NCI-H345 (cell line): ENCODE measurements at places on chromosomes 4 and X.

GRCh38 chr4:67131224-67131623 lies 414.1 kb downstream of the CENPC start:
- no peak for DNase-seq

DNA sequence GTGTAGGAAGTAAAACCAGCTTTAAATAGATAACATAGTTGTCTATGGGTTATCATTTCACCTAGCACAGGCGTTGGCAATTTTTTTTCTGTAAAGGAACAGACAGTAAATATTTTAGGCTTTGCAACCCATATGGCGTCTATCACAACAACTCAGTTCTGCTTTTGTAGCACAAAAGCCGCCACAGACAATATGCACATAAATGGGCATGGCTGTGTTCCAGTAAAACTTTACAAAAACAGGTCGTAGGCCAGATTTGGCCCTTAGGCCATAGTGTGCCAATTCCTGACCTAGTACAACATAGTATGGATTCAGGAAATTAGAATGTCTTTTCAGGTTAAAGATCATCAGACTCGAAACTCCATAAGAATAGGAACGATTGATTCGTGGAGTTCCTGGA lies 265.3 kb upstream of the GK2 start:
- DNase-seq: no peak

GRCh38 chr4:76615999-76616398 lies 181.0 kb downstream of the SHROOM3 start:
- DNase-seq: no peak

- no peak for DNase-seq
Measured at GRCh38 chr4:74997948-74998729, 65.2 kb downstream of the PARM1 start.

DNA sequence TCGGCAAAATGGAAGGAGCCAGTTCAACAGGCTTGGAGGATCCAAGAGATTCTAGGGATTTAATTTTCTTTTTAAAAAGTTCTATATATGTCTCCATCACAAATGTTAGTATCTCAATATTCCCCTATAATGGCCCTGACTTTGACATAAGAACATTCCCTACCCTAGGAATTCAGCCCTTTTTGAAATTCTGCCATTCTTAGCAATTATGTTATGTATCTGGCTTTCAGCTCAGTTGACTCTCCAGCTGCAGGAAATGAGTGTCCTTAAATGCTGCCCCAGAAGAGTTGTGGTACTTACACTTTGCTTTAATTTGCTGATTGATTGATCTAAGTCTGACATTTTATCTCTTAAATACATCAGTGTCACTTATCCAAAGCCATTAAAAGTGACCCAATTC lies 1454.3 kb downstream of the FSTL5 start:
- DNase-seq: no peak

GRCh38 chrX:12405306-12405705 lies 267.0 kb downstream of the FRMPD4 start:
- DNase-seq: no peak

DNA sequence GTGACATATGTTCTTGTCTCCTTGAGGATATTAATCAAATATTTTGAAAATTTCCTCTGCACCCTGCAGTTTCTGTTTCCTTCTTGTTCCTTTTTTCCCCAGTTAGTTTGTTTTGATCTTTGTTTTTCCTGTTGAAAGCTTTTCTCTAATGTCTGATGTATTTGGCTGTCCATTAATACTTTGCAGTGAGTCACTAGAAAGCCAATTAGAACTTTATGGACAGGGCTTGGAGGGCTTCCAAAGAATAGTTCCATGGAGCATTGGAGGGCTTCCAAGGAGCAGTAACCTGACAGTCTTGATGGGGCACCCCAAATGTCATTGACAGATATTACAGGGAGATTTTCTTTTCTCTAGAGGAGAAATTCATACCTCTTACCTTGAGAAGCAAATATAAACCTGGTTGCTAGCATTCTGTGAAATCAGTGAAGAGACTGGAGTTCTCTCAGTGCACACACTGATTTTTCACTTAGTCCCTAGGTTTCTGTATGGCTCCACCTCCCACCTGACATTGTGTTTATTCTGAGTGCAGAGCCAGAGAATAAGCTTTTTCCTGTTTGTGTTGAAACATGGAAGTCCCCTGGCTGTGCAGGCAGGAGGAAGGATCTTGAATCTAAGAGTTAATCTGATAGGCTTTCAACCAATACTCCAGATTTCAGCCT lies 26.5 kb downstream of the SPARCL1 start:
- DNase-seq: no peak

DNA sequence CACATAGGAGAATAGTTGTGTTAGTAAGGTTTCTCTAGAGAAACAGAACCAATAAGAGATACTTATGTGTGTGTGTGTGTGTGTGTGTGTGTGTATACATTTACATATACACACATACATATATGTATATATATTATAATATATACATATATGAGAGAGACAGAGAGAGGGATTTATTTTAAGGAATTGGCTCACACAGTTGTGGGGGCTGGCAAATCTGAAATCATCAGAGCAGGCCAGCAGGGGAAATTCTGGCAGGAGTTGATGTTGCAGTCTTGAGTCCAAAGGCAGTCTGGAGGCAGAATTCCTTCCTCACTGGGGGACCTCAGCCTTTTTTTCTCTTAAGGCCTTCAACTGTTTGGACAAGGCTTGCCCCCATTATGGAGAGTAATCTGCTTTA lies 38.6 kb upstream of the NHS start:
- no peak for DNase-seq

DNA sequence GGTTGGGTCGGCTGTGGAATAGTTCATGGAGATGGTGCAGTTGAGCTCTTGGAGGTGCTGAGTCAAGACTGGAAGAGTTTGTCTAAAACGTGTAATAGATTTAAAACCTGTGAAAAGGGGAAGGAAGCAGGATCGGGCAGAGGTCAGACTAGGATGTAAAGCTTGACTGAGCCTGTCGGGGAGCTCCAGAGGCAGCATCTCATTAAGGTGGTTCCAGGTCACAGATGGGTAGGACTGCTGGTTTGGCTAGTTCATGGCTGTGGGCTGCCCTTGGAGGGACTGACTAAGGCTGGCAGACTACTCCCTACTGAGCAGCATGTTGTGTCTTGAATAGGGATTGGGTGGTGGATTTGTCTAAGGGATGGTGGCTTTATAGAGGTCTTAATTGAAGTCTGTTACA lies 28.4 kb upstream of the WDR1 start:
- no peak for DNase-seq

DNA sequence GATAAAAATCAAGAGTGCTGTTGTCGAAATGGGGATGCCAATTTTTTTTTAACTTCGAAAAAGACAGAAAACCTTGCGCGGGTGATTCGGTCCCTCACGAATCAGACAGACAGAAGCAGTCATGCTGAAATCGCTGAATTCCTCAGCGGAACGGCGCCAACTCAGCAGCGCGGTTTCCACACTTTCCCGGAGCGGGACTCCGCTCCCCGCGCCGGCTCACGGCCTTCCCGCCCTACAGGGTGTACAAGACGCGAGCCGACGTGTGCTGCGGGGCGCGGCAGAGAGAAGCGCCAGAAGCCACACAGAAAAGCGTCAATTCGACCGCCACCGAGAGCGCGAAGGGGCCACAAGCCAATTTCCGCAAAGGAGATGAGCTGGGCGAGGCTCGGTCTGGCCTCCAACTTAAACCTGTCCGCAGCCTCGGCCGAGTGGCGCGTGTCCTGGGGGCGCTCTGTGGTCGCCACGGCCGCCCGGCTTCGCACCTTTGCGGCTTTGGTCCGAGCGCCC lies 1.3 kb downstream of the NEXMIF start:
- DNase-seq: peak; percentile 40

DNA sequence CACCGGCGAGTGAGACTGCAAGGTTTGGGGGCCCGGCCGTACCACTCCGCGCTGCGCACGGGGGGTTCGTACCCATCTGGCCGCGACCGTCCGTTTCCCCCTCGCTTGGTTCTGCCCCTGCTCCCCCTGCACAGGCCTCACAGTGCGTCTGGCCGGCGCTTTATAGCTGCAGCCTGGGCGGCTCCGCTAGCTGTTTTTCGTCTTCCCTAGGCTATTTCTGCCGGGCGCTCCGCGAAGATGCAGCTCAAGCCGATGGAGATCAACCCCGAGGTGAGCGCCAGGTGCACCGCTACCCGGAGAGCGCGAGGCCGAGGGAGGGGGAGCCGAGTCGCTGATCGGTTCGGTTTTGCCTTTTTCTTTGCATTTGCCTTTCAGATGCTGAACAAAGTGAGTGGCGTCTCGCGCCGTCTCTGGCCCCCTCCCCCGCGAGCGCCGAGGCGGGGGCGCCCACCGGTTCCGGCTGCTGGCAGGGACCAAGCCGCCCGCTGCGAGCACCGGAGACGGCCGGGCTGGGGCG lies at the start of gene UCHL1:
TSS of gene UCHL1 (plus strand) at position 189 of the 517 bp plus-strand sequence. CDS start at position 238, 49 bp downstream.
- peak; percentile 93 for DNase-seq

GRCh38 chr4:2083116-2083825 lies 24.1 kb downstream of the NAT8L start:
- no peak for DNase-seq

DNA sequence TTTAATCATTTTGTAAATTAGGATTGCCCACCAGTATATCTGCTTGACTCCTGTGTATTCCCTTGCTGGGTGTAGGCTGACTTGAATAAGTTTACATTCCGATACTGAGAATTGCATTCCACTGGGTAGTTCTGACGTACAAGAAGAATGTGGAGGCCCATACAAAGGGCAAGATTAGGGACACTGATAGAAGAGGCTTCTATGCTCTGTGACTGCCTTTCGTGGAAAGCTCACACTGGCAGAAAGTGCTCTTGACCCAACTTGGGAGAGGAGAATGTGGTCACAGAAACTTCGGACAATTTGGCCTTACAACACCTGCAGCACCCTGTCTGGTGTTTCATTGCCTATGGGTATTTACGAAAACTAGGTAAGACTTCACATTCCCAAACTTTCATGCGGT lies 126.3 kb downstream of the RAPGEF2 start:
- no peak for DNase-seq

DNA sequence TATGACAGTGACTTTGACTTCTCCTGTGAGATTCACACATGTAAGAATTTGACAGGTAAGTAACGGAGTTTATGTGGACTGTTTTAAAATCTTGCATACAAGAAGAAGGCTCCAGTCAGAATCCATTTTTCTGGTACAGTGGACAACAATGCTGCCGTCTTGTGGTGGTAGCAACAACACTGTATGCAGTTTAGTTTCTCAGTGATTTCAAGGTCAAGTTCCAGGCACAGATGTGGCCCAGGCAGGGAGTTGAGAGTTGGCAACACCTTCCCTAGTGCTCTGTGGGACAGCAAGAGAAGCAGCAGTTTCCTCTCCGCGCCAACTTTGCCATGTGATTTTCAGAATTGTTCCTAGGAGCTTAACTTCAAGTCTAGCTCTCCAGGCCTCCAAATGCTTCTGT lies 56.0 kb upstream of the STPG2 start:
- no peak for DNase-seq

DNA sequence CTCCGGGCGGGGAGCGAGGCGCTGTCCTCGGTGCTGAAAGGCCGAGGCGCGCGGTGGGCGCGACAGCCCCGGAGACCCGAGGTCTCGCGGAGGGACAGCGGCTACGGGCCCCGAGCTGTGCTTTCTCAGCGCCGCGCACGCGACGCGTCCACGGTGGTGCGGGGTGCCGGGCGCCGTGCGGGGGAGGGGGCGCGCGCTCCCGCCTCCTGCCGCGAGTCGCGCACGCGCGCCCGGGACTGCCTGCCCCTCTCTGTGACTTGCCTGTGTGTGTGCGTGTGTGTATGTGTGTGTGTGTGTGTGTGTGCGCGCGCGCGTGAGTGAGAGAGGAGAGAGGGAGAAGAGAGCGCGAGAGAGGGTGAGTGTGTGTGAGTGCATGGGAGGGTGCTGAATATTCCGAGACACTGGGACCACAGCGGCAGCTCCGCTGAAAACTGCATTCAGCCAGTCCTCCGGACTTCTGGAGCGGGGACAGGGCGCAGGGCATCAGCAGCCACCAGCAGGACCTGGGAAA lies at the start of gene GRIA2:
TSS of gene GRIA2 (plus strand) at position 358 of the 511 bp plus-strand sequence. CDS start 315 bp downstream, outside the sequence.
- peak; percentile 72 for DNase-seq

- no peak for DNase-seq
Measured at GRCh38 chr4:72084587-72085011, 52.8 kb downstream of the NPFFR2 start.

GRCh38 chr4:15003401-15003890 lies 1.2 kb downstream of the CPEB2 start:
- peak; percentile 16 for DNase-seq

DNA sequence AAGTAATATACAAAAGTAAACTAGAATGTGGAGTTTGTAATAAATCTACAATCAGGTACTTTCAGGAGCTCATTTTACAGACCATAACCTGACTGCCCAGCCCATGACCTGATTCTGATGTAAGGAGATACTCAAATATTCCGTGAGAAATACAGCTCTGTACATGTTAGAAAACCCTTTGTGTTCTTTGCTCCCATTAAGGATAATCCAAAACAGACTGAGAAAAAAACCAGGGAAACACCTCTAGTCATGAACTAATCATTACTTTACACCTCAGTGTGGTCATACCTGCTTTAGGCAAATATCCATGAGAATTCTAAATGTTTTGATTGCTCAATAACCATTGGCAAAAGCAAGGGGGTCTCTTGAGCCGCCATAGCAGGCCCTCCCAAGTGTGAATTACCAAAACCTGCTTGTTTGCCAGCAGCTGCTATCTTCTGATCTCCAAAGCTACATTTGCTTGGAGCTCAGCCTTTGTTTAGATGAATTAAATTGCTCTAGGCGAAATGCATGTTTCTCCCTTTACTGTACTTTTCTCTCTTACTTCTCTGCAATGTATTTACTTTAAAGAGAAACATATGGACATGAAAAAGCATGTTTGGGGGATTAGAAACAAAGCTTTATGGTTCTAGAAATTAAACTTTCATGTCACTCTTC lies 79.1 kb downstream of the ANKRD50 start:
- no peak for DNase-seq

GRCh38 chr4:98530572-98530971 lies 127.8 kb downstream of the TSPAN5 start:
- DNase-seq: no peak

DNA sequence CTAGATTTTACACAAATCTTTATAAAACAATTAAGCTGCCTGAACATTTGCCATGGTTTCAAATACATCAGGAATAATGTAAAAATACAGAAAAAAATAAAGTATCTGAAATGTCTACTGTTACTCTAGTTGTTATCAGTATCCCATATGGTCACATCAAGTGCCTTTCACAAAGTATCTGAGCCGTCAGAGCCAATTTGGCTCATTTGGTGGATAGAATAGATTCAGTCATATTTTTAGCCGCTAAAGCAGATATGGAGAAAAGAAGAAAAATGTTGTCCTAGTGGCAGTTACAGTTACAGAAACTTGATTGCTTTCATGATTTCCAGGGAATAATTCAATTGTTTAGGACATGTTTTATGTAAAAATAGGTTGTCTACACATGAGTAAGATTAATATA lies 641.1 kb downstream of the RAPGEF2 start:
- DNase-seq: no peak

GRCh38 chrX:18351784-18352183 lies 2.7 kb downstream of the SCML2 start:
- DNase-seq: no peak

DNA sequence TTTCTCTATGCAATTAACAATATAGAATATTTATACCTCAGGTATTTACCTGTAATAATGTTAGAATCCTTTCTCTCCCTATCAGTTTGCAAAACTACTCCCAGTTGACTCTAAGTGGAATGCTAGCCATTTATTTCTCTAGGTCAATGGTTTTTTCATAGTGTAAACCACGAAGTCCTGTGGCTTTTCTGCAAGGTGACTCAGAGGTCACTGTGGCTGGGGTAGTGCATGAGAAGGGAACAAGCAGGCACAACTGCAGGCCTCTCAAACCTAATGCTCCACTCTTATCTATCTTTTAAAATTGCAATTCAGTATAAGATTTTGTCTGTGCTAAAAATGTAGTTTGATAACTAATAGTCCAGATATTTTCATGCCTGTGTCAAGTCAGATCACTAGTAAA lies 159.4 kb downstream of the ANTXR2 start:
- no peak for DNase-seq
